ENCODE measurements at places on chromosomes 1 and 21.
A peak's percentile ranks its signal among the peaks of the same experiment; 100 is the strongest.

DNA sequence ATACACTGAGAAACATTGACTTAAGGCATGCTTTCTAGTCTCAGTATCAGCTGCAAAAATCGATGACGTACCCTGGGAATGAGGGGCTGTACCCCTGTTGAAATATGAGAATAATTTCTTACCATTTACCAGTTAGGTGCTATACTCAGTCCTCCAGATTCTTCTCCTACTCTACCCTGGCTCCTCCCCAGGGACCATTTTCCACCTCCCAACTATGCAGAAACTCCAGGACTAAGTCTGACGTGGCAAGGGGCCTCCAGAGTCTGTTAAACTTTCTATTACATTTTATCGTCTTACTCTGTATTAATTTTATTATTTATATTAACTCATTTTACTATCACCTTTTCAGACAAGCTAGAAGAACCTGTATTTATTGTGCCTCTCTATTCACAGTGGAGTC lies 124.3 kb downstream of the CYYR1 start:
- DNase-seq = no peak

GRCh38 chr1:90558754-90559378 lies 158.2 kb downstream of the BARHL2 start:
- DNase-seq = no peak

GRCh38 chr1:47830641-47831333 lies 166.4 kb downstream of the TRABD2B start:
- DNase-seq = no peak

- no peak for DNase-seq
These were observed 48.4 kb downstream of the COLGALT2 start for GRCh38 chr1:183989078-183989577.

- DNase-seq = no peak
These were observed 426.1 kb downstream of the NUF2 start for GRCh38 chr1:163747855-163748254.

GRCh38 chr1:156128654-156129597 lies 14.4 kb downstream of the LMNA start:
- DNase-seq = no peak

- no peak for DNase-seq
These were observed 641.2 kb downstream of the PTPRC start for GRCh38 chr1:199279872-199280645.

- no peak for DNase-seq
These were observed 18.8 kb downstream of the OPRD1 start for GRCh38 chr1:28830814-28831213.

DNA sequence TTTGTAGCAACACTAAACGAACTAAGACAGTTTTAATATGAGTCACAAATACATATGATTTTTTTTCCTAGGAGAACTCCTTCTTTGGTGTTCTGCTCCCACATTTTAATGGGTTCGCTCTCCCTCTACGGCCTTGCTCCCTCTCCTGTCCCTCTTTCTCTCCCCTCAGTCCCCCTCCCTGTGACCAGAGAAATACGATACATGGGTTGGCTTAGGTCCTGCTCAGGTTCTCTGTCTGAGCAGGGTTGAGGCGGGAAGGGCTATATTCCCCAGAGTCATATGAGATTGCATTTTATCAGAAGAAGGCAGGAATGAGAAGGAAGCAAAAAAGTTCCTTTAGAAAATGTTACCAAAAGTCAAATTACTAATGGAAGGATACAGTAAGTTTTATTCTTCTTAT lies 44.6 kb downstream of the UBE2U start:
- no peak for DNase-seq

DNA sequence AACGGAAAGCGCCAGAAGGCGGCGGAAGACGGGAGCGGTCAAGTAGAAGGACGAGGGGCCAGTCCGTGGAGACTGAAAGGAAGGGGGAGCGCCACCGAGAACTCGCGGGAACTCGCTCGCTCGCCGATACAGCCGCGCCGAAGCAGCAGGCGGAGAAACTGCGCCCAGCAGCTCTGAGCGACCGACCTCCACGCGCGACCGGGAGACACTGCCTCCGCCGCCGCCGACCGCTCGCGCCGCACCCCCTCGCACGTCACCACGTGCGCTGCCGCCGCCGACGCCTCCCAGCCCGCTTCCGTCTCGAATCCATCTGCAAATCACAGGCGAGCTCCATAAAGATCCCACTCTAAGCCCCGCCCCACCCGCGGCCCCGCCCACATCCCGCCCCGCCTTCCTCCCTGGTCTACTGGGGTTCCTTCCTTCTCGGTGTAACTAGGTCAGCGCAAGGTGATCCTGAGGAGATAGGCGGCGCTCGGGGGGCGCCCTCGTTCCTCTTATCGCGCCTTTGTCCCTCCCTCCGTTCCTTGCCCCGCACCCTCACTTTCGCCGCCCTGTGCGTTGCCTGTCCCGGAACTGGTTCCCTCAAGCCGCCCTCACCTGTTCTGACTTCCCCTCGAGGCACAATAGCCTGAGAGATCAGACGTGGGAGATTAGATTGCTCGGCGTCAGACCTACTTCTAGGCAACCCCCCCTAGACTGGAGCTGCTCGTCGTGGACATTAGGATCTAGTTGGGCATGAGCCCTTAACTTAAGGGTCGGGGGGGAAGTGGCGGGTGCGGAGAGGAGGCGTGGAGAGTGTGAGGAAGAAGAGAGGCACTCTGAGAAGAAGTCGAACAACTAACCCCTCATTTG lies at the start of gene IVNS1ABP:
TSS of gene IVNS1ABP (minus strand) at position 210 of the 852 bp plus-strand sequence. CDS start 7,750 bp downstream, outside the sequence.
- DNase-seq = peak; percentile 96
